ENCODE measurements at places on chromosomes 3 and 15. TPM values are rescaled to one million over a fixed set of nuclear protein-coding genes. Genes with fewer than 3 reads are reported as not detected.

DNA sequence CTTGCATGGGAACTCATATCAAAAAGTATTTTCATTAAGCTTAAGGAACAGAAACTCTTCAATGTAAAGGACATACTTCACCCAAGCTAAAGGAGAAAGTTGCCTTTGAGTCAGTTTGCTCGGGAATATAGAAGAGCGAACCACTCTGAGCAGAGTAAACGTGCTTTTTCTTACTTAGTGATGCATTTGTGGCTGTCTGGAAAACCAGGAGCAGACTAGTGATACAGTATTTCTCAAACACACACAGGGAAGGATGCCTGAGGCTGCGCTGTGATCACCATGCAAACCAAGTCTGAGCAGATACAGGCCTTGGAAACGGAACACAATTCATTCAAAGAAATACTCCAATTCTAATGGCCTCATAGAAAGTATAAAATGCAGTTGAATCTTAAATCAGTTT, 121.0 kb upstream of the CDIN1 start:
- H3K4me3 ChIP-seq = no peak overlapping the region
- no peaks in the 10 kb centered on the region for H3K4me1 ChIP-seq
- no peaks in the 10 kb centered on the region for H3K36me3 ChIP-seq

DNA sequence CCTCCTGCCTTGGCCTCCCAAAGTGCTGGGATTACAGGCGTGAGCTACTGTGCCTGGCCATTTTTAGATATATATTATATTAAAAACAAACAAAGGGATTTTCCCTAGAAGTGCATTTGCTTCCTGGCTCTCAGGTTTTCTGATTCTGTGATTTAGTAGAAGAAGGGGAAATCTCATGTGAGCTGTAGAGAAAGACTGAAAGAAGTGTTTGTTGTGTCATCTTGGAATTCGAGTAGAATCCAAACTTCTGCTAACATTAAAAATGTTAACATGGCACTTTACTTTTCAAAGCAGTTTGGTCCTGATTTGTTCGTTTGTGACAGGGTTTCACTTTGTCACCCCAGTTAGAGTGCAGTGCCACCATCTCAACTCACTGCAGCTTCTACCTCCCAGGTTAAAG, 34.9 kb downstream of the IQGAP1 start:
- DNase-seq = no peak
- no peaks in the 10 kb centered on the region for H3K27me3 ChIP-seq
- peaks cover 18% of the 10 kb centered on the region for H3K36me3 ChIP-seq
- H3K27ac ChIP-seq = peak overlapping the region; percentile 52

GRCh38 chr15:58616171-58616570, 133.3 kb downstream of the ADAM10 start:
- H3K4me3 ChIP-seq = no peak overlapping the region
- peaks cover 3% of the 10 kb centered on the region for H3K36me3 ChIP-seq
- no peak overlapping the region for H3K27ac ChIP-seq
- no peaks in the 10 kb centered on the region for H3K27me3 ChIP-seq
- no peaks in the 10 kb centered on the region for H3K4me1 ChIP-seq

DNA sequence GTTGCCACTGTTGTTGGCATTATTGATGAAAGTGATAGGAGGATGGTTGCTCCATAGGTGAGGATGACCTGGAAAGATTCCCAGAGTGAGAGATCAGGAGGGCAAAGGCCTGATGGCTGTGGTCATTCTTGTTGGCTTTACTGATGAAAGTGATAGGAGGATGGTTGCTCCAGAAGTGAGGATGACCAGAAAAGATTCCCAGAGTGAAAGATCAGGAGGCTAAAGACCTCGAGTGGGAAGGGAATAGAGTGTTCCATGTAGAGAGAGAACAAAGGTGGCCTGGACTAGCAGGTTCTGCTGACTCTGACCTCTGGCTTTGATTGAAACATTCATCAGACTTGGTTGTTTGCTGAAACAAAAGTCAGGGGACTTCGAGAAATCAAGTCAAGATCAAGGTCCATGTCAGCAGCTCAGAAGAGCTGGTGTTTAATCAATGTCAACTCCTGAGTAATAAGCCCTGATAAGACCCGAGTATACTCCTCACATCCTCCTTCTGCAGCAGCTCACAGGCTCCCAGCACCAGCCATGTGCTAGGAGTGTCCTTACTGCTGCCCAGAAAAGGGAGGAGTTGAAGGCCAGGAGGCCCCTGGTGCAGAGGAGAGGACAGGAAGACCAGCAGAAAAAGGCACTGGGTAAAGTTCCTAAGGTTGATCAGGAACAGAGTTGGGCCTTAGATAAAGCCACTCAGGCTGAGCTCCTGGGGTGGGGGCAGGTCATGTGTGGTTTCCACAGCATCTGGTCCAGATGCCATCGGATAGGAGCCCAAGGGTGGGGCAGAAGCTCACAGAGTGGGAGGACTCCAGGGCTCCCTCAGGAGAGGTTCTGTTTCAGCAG, 19.9 kb downstream of the CYP8B1 start:
- H3K4me1 ChIP-seq = no peaks in the 10 kb centered on the region
- no peak for DNase-seq
- no peaks in the 10 kb centered on the region for H3K36me3 ChIP-seq

DNA sequence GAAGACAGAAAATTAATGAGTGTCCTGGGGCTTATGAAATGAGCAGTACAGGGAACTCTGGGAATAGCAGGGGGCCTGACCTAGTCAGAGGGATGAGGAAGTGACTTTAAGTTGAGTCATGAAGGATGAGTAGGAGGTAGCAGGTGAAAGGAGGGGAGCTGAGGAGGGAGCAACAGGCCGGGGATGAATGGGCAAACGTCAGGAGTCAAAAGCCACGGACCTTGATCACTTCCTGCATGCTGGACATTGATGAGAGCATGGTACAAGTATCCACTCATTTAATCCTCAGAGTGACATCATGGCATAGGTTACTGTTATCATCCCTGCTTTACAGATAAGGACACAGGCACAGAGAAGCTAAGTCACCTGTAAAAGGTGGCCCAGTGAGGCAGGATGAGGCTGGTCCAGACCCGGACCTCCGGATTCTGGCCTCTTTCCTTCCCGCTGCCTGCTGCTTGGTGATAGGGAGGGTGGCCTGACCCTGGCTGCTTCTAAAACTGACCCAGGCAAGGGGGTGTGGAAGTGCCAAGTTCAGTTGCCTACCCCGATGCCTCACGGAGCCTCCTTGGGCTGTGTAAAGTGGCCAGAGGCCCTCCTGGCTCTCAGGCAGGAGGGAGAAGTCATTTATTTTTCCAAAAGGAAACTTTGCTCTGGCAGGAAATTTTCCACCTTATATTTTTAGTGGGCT, 7.6 kb downstream of the CORO2B start:
- H3K4me1 ChIP-seq = peaks cover 5% of the 10 kb centered on the region
- no peaks in the 10 kb centered on the region for H3K36me3 ChIP-seq
- H3K27me3 ChIP-seq = no peaks in the 10 kb centered on the region
- H3K4me3 ChIP-seq = no peak overlapping the region

DNA sequence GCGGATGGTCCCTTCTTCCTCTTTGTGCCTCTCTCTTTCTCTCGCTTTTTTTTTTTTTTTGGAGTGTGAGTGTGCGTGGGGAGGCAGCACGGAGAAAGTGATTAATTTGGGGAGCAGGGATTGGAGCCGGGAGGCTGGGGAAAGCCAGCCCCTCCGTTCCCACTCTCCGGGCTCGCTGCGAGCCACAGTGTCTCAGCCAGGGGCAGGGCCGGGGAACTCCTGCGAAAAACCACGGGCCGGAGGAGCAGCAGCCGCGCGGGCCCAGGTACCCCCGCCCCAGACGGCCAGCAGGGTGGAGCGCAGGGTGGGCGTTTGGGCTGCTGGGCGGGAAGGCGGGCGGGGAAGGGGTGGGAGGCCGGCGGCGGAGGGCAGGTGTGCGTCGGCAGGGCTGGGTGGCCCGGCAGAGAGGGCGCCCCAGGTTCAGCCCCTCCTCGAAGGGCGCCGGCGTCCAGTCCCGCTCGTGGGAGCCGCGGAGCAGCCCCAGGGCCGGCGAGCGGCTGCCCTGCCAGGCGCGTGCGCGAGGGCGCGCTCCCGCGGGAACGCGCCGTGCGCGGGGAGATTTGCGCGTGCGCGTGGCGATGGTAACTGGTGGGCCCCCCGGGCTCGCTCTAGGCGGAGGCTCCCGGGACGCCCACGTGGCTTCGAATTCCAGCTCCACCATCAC, 1.4 kb downstream of the CHL1 start:
- H3K27ac ChIP-seq = no peak overlapping the region
- no peaks in the 10 kb centered on the region for H3K36me3 ChIP-seq
- no peak for DNase-seq
- peak overlapping the region; percentile 64 for H3K4me3 ChIP-seq

- H3K4me3 ChIP-seq = no peak overlapping the region
- peaks cover 5% of the 10 kb centered on the region for H3K4me1 ChIP-seq
- H3K27ac ChIP-seq = no peak overlapping the region
These were observed 31.8 kb upstream of the MYZAP start for GRCh38 chr15:57559875-57560274.

- H3K36me3 ChIP-seq = no peaks in the 10 kb centered on the region
- H3K27ac ChIP-seq = no peak overlapping the region
- peaks cover 21% of the 10 kb centered on the region for H3K4me1 ChIP-seq
- H3K4me3 ChIP-seq = no peak overlapping the region
- no peaks in the 10 kb centered on the region for H3K27me3 ChIP-seq
- no peak for DNase-seq
These were observed 256.2 kb downstream of the RORA start for GRCh38 chr15:60972866-60973265.

GRCh38 chr3:39848365-39848764, 39.0 kb downstream of the MYRIP start:
- no peaks in the 10 kb centered on the region for H3K4me1 ChIP-seq
- no peak for DNase-seq
- no peak overlapping the region for H3K4me3 ChIP-seq
- H3K36me3 ChIP-seq = no peaks in the 10 kb centered on the region

GRCh38 chr3:158532099-158532734, 38.8 kb upstream of the MLF1 start:
- no peak for DNase-seq
- H3K27me3 ChIP-seq = no peaks in the 10 kb centered on the region
- no peak overlapping the region for H3K27ac ChIP-seq
- H3K4me1 ChIP-seq = no peaks in the 10 kb centered on the region
- H3K36me3 ChIP-seq = no peaks in the 10 kb centered on the region

- no peak for DNase-seq
- H3K4me1 ChIP-seq = peaks cover 4% of the 10 kb centered on the region
- no peak overlapping the region for H3K27ac ChIP-seq
- no peaks in the 10 kb centered on the region for H3K36me3 ChIP-seq
- no peak overlapping the region for H3K4me3 ChIP-seq
These were observed 25.0 kb downstream of the TBC1D5 start for GRCh38 chr3:17717411-17717810.

DNA sequence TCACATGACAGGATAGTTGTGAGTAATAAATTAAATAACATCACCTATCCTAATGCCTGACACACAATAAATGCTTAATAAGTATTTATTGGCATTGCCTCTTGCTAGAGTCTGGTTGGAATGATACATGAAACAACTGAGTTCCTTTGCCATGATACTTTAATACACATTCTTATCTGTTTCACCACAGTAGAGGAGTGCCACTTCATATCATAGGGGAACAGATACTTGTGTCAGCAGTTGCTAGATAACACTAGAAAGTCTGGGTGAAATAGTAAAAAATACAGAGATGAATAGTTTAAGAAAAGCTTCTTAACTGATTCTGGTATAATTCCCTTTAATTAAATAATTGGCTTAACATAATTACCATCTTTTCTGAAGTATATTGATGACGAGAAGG, 380.0 kb upstream of the GOLIM4 start:
- no peak overlapping the region for H3K27ac ChIP-seq
- DNase-seq = no peak
- no peaks in the 10 kb centered on the region for H3K27me3 ChIP-seq
- H3K4me3 ChIP-seq = no peak overlapping the region
- no peaks in the 10 kb centered on the region for H3K36me3 ChIP-seq

DNA sequence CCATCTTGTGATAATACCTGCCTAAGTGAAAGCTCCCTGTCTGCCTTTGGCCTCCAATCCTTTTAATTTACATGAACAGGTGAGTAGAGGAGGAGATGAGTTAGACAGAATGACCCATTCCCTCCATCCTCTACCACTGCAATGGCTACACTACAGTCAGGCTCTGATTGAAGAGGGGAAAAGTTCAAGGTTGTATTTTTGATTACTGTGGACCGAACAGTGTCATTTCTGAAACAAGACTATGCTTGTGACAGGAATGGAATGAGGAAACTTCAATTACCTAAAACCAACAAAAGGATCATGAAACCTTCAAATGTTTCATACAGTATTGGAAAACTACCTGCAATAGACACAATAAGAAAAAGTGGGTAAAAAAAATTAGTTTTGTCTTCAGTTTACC, 85.5 kb upstream of the GBE1 start:
- H3K4me1 ChIP-seq = peaks cover under 1% of the 10 kb centered on the region
- no peak overlapping the region for H3K27ac ChIP-seq
- no peak for DNase-seq
- no peaks in the 10 kb centered on the region for H3K36me3 ChIP-seq
- no peaks in the 10 kb centered on the region for H3K27me3 ChIP-seq

DNA sequence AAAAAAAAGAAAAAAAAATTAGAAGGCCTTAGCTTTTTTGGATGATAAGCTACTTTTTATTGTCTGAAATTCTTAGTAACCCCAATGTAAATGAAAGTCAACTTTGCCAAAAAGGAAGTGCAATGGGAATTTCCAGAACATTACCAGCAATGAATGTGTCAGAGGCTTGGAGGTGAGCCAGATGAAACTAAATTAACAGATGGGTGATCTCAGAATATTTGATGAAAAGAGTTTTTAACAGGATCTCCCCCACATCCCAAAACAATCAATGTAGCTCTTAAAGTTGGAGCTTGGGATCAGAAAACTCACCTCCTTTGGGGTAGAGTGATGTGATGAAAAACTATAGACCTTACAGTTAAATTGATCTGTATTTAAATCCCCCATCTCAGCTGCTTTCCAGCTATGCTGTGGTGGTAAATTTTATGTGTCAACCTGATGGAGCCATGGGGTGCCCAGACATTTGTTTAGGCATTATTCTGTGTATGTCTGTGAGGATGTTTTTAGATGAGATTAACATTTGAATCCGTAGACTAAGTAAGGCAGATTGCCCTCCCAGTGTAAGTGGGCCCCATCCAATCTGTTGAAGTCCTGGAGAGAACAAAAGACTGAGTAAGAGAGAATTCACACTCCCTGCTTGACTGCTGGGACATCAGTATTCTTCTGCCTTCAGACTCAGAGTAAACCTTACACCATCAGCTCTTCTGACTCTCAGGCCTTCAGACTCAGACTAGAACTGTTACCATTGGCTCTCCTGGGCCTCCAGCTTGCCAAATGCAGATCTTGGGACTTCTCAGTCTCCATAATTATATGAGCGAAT, 84.3 kb upstream of the TNFSF10 start:
- no peaks in the 10 kb centered on the region for H3K4me1 ChIP-seq
- H3K27ac ChIP-seq = peak overlapping the region; percentile 21
- H3K27me3 ChIP-seq = no peaks in the 10 kb centered on the region
- no peaks in the 10 kb centered on the region for H3K36me3 ChIP-seq
- DNase-seq = no peak

DNA sequence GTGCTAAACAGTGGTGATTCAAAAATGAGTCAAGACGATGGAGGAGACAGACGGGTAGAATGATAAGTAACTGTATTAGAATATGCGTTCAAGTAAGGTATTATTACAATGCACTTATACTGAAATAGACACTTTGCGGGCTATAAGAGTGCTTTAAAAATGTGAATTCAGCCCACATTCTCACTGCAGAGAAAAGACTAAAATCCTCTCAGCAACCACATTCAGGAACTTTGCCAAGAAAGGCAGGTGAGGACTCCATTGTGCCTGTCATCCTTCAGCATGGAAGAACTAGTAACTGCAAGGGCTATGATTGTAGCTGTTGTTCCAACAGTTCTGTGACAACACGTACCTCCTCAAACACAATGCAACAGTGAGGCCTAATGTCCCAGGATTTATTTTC, 272.0 kb downstream of the RORA start:
- H3K36me3 ChIP-seq = no peaks in the 10 kb centered on the region
- no peak overlapping the region for H3K27ac ChIP-seq
- no peak overlapping the region for H3K4me3 ChIP-seq
- DNase-seq = no peak
- peaks cover 11% of the 10 kb centered on the region for H3K4me1 ChIP-seq

The P3H2 gene
- 1.2 TPM for total RNA-seq

The CLDN16 gene
- total RNA-seq = not detected

The LPCAT4 gene
- 13.1 TPM for total RNA-seq

The CLDN11 gene
- total RNA-seq = 1.5 TPM

All from psoas muscle (tissue), 8 donors.